Activated naive CD4-positive, alpha-beta T cell (primary cell): ENCODE measurements at places on chromosomes 1 and 21.

DNA sequence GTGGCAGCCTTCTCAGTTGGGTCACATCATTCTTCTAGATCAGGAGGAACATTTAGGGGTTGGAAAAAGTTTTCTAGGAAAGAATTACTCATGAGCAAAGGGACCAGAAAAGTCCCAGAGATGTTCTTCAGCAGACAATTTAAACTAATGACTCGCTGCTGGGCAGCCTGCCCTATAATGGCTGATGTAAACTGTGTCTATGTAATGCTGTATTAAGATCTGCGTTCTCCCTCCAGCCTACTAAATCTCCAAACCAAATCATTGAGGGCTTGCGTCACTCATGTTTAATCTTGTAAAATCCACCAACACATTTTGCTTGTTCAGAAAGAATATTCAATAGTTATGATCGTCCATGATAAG is 92.1 kb downstream of the LRRC8C start:
- no peak for DNase-seq

DNA sequence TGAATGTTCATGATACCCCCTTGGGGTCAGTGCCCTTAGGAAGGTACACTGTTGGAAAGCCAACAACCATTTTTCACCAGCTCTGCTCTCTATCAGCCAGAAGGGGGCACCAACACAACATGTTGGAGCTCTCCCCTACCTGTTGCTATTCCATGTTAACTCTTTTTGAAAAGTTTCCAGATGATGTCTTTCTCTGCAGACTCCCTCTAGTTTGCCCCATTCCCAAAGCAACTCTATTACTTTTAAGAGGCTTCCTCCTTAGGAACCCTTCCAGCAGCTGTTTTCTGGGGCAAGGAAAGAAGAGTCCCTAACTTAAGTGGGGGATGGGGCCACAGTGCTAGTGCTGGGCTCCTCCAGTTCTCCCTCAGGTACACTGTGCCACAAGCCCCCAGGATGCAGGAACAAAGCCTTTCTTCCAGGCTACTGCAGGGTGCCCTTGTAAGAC is 22.9 kb upstream of the NDC1 start:
- DNase-seq = no peak

DNA sequence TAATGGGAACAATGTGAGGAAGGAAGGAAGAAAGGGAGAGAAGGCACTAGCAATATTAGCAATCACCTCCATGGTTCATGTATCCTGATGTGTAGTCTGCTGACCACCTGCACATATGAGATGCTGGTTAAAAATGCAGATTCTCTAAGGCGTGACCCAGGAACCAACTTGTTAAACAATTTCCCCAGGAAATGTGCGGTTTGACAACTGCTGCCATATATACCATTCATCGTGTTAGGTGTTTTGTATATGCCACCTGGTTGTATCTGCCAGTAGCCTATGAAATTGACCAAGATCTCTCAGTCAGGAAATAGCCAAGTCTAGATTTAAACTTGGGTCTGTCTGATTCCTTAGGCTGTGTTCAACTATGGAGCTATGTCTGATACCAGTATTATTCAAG is 4.1 kb downstream of the SEMA4A start:
- DNase-seq = no peak

- no peak for DNase-seq
Measured at GRCh38 chr1:210653771-210654170, 325.1 kb downstream of the HHAT start.

DNA sequence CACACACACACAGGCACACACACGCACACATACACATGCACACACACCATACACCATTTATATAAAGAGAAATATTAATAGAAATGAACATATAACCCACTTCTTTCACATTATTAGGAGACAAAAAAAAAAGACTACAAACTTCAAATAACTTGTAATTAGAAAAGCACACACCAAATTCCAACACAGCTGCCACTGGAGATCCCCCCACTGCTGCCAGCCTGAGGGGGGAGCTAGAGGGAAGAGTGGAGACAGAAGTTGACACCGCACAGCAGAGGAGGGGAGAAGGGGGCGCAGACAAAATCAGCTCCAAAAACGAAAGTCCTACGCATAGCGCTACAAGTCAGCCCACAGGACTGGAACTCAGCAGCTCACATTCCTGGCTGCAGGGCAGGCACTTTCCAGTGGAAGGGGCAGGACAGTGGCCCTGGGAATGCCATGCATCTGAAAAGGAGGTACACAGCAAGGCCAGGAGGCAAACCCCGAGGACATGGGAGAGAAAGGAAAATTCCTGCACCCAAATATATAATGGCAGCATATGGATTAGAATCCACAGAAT is 36.5 kb downstream of the LGALS8 start:
- DNase-seq = no peak

DNA sequence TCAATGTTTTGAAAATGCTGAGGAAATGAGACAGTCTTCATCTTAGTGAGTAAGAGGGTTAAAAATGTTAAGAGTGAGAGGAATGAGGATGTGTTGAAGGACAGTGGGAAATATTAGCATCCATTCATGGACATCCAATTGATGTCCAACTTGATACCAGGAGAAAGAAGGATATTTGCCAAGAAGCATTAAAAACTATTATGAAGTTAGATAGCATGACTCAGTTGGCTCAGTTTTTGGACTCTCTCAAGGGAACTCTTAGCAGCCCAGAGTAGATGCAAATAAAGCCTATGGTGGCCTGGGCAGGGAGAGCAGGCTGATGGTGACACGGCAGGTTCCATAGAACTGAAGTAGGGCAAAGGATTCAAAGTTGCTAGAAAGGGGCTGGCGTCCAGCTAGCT is 171.0 kb downstream of the ZZZ3 start:
- DNase-seq = no peak

- DNase-seq = no peak
Measured at GRCh38 chr21:35561116-35561515, 499.2 kb downstream of the SETD4 start.

DNA sequence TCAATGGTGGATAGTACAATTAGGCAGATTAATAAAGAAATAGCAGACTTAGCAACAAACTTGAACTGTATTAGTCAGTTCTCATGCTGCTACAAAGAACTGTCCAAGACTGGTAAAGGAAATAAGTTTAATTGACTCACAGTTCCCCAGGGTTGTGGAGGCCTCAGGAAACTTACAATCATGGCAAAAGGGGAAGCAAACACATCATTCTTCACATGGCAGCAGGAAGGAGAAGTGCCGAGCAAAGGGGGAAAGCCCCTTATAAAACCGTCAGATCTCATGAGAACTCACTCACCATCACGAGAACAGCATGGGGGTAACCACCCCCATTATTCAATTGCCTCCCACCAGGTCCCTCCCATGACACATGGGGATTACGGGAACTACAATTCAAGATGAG is 27.1 kb upstream of the PDE4B start:
- DNase-seq = no peak

DNA sequence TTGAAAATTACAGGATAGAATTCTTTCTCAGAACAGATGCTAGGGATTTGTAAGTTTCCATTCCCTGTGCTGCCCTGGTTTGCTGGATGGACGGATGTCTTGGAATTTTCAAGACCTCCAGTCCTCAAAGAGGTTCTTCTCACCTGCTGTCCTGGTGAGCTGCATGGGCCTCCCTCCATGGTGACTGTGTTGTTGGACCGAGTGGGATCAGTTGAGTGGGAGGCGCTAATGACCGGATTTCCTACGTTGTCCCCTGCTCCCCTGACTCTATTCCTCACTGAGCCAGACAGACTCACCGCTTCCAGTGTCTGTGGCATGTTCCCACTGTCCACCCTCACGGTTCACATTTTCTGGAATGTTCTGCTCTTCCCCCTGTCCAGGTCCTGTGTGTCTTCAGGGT is 229.8 kb downstream of the CAMTA1 start:
- DNase-seq = no peak

GRCh38 chr21:35547946-35548774 is 499.1 kb upstream of the RUNX1 start:
- no peak for DNase-seq

DNA sequence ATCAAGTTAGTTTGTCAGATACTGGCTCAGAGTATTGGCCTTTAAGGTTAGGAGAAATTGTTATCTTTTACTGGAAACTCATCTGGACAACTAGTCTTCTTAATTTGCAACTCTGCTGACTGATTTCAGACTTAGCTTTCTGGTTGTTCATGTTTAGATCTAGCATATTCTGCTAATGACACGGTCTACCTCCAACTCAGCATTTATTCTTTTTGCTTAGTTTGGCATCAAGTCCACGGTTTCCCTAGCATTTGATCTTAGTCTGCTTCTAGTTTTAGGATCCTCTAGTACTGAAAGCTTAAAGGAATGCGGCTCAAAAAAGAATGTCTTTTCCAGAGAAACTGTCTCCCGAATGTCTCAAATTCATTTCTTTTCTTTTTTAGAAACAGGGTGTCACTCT is 75.6 kb upstream of the SLFNL1 start:
- no peak for DNase-seq

DNA sequence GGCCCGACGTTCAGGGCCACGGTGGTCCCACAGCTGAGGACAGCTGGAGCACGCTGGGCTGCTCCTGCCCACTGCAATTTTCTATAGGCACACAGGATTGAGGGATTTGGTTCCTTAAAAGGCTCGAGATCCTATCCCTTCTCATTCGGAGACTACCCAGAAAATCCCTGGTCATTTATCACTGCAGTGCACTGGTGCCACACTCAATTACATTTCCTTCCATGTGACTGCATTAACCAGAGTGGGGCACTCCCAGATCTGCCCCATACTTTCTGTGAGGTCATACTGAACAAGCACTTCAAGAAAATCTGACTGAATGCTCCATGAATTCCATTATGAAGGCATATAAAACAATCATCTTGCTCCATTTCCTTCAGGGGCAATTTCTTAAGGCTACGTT is 49.8 kb upstream of the KCNE1 start:
- DNase-seq = no peak

DNA sequence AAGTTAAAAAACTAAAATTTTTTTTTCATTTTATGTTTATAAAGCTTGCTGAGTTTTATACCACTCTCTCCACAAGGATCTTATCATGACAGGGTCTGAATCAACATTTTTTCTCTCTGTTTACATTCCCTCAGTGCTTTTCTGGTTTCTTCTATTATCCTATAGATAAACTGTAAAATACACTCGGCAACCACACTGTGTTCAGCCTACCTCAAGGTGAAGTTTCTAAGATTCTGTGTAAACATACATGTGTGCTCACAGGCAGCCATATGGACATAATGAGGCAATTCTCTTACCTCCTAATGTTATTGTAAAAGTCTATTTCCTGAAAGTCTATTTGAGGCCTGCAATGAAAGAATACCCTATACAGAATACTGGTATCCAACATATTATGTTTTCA is 114.6 kb downstream of the NTPCR start:
- DNase-seq = no peak

DNA sequence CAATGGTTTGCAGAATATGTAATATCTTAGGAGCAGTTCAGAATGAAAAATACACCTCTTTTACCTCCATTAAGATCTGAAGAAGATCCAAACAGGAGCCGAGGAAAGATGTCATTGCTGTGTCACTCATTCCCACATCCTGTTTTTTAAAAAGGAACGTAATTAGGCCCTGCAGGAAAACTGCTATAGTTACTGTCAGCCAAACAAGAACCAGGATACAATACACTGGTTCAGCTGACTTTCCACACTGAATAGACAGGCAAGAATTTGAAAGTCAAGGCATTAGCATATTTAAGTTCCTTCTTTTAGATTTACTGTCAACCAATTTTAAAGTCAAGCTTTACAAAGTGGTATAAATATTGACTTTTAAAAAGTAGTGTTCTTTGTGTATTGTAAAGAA is 63.8 kb downstream of the IARS2 start:
- no peak for DNase-seq
